ENCODE measurements at places on chromosomes 3 and 15. TPM values are rescaled to one million over a fixed set of nuclear protein-coding genes. Genes with fewer than 3 reads are reported as not detected.

GRCh38 chr3:166526881-166527280 is 689.7 kb upstream of the BCHE start:
- DNase-seq, result no peak

- no peak for DNase-seq
Measured at GRCh38 chr15:97968380-97968779, 7.9 kb downstream of the ARRDC4 start.

OR5H2 gene
- total RNA-seq, result not detected

- DNase-seq, result no peak
Measured at GRCh38 chr3:179541596-179541995, 21.1 kb upstream of the ACTL6A start.

DNA sequence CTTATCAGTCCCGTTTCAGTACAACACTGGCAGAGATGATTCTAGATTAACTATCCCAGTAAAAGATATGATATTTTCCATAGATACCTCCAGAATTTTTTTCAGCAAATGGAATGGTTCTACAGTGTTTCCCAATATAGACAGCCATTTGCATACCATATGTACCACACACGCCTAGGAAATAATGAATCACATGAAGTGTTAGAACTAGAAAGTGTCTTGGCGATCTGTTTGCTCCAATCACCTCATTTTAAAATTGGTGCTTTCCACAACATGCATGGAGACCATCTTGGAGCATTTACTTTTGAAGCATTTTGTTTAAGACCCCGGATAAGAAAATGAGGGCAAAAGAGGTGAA is 2.0 kb downstream of the C2CD4A start:
- DNase-seq, result no peak

PLSCR2 gene
- total RNA-seq, result not detected

GRCh38 chr15:61530769-61531168 is 301.7 kb upstream of the RORA start:
- no peak for DNase-seq

DNA sequence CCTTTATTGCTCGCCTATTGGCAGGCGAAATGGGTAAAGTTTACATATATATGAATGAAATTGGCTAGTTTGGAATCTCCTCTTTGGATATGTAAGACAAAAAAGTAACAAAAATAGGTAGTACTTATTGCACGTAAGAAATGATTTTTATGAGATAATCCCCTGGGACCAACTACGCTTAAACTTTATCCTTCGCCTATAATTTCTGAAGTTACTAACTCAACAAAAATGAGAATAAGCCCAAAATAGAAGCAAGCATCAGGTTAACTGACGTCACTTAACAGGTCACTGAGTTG is 438 bp upstream of the SLC49A4 start:
- DNase-seq, result no peak

RETNLB gene
- not detected for total RNA-seq

DNA sequence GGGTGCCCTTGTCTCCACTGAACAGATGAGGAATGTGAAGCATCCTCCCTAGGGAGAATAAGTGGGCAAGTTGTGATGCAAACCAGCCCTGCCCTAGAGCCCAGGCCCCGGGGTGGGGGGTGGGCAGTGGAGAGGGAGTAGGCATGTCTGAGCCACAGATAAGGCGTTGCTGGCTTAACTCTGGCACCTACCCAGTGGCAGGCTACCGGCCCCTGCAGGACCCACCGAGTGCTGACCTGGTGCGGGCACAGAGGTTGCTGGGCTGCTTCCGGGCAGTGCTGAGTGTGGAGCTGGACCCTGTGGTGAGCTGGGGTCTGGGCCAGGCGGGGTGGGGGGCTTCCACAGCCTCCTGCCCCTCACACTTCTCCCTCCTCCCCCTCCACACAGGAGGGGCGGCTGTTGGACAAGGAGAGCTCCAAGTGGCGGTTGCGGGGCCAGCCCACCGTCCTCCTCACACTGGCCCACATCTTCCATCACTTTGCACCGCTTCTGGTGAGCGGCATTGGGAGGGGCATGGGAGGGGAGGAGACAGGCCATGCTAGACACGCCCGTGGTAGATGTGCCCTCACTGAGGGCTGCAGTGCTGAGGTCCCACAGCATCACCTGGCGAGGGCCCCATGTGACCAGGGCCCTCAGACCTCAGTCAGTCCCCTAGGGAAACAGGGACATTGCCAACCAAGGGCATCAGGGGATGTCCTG is 10.1 kb downstream of the RNF123 start:
- no peak for DNase-seq

GRCh38 chr3:126114443-126115386 is 30.8 kb upstream of the SLC41A3 start:
- DNase-seq, result no peak

GRCh38 chr3:121663171-121663847 is 2.6 kb upstream of the HCLS1 start:
- no peak for DNase-seq

GRCh38 chr3:74387111-74387735 is 227.2 kb downstream of the CNTN3 start:
- no peak for DNase-seq

GRCh38 chr3:123151251-123151705 is 50.5 kb upstream of the SEC22A start:
- no peak for DNase-seq

SCAANT1 gene
- total RNA-seq, result not detected

- DNase-seq, result no peak
Measured at GRCh38 chr3:124634210-124635168, 95.8 kb upstream of the UMPS start.

DNA sequence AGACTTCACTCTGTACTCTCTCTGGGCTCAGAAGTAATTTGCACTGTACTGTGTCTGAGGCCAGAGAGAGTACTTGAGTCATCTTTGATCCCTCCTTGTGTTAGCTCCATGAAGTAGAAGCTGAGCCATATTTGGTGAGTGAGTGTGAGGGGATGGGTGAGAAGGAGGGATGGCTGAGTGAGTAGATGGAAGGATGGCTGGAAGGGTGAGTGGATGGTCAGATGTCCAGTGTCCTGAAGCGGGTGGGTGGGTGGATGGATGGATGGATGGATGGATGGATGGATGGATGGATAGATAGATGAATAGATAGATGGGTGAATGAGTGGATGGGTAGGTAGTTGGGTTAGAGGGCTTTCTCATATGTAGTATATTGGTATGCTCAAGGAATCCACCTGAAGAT is 39.3 kb downstream of the FGD5 start:
- DNase-seq, result no peak

- no peak for DNase-seq
Measured at GRCh38 chr3:112855883-112856282, 9.2 kb upstream of the CD200R1L start.

GRCh38 chr3:23904545-23904944 is 12.2 kb downstream of the NKIRAS1 start:
- no peak for DNase-seq

DNA sequence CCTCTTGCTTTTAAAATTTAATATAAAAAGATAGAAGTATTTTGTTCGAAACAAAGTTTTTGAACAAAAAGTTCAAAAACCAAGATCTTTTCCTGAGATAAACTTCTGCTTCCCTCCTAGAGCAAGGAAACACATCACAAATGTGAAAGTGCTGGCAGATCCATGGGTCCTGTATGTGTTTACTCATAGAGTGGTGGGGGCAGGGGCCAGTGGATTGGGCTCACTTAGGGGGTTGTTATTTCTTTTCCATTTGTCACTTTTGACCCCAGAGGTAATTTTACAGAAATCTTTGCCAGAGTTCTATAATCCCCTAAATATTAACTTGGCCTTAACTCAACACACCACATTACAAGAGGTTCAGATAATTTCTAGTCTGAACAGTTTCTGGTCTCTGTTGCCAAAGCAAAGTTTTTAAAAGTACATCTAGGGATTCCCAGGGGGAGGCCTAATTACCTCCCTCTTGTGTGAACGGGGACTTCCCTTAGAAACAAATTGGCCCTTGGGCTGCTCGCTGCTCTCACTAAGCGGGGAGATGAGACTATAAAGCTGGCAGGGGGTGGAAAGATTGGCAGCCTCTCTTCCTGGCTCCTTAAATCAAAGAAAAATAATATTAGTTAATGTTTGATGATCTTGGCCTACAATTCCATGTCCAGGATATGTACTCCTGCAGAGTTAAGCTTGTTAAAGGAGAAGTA is 66.8 kb upstream of the PTX3 start:
- no peak for DNase-seq

GRCh38 chr15:31579282-31579681 is 252.6 kb downstream of the KLF13 start:
- no peak for DNase-seq
